ENCODE measurements at places on chromosomes 3 and 15. TPM values are rescaled to one million over a fixed set of nuclear protein-coding genes. Genes with fewer than 3 reads are reported as not detected.

- DNase-seq = no peak
These were observed 163.6 kb downstream of the CHSY1 start for GRCh38 chr15:101088271-101088670.

DUOX2 gene
- 5.1 TPM for total RNA-seq

GRCh38 chr3:108352176-108352575 lies 55.8 kb downstream of the HHLA2 start:
- DNase-seq = no peak

TMEM212 gene
- not detected for total RNA-seq

- DNase-seq = no peak
These were observed 75.0 kb upstream of the GCNT3 start for GRCh38 chr15:59536553-59536952.

DNA sequence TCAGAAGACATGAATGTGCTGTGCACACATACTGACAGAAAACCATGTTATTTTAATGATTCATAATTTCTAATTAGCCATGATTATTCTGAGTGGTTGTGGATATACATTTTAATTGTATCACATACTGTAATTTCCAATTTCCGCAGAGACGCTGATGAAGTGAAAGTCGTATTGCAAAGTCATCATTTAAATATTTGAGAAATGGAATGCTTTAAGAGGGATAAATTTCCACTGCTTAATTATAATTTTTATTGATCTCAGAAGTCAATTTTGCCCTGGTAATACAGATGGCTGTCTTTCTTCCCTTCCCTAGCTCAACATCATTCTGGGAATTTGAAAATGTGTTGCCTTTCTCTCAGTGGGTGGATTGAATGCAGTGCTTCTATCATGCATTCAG lies 819.3 kb downstream of the ROBO2 start:
- no peak for DNase-seq

GRCh38 chr3:54120657-54121413 lies 1.5 kb upstream of the CACNA2D3 start:
- DNase-seq = peak; percentile 4

DNA sequence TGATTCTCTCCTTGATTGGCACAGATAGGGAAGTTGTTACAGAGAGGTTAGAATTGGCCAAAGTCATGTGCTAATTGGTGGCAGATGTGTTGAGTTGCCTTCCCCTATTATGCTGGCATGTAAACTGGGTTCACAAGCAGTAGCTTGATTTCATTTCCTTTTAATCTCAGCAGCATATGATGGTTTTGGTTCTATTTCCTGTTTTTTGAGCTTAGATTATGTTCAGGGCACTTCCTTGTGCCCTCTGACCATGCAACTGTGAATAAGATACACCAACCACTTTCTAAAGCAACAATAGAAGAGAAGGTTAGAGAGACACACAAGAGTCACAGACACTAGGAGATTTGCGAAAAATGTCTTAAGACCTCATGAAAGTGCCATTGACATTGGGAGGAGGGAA lies 16.5 kb downstream of the HPS3 start:
- DNase-seq = no peak

DNA sequence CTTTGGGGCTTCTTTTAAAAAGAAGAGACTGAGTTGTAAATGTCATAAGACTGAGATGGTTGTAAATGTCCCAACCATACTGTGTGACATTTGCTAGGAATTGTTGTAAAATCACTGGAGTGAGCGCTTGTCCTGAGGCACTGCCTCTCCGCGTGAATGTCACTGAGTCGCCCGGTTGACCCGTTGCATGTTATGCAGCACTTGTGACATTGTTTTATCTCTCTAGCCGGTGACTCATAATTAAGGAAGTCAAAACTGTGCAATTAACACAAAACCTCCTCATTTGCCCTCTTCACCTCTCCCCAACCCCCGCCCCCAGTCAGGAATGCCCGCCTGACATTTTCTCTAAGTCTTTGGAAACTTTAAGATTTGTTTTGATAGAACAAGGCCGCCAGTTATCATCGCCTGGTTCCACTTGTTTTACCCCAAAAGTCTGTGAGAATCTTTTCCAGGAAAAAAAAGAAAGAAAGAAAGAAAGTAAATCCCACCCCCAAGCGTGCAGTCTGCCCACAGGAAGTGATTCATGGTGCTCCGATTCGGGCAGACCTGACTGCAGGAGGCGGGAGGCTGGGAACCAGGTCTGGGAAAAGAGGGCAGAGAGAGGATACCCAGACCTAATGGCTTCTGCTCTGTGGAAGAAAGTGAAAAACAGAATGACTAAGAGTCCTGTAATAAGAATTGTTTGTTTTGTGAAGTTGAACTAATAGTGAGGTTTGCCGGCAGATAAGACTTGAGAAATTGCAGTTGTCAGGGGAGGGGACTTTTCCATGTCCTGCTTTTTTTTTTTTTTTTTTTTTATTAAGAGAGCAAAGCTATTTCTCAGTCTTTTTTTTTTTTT lies 84.8 kb downstream of the SMAD3 start:
- peak; percentile 53 for DNase-seq

GRCh38 chr3:51622868-51623267 lies 48.2 kb upstream of the TEX264 start:
- DNase-seq = no peak

CGNL1 gene
- 4.5 TPM for total RNA-seq

ZNF774 gene
- 11.8 TPM for total RNA-seq

GRCh38 chr15:29799859-29800258 lies 22.4 kb downstream of the TJP1 start:
- no peak for DNase-seq

DNA sequence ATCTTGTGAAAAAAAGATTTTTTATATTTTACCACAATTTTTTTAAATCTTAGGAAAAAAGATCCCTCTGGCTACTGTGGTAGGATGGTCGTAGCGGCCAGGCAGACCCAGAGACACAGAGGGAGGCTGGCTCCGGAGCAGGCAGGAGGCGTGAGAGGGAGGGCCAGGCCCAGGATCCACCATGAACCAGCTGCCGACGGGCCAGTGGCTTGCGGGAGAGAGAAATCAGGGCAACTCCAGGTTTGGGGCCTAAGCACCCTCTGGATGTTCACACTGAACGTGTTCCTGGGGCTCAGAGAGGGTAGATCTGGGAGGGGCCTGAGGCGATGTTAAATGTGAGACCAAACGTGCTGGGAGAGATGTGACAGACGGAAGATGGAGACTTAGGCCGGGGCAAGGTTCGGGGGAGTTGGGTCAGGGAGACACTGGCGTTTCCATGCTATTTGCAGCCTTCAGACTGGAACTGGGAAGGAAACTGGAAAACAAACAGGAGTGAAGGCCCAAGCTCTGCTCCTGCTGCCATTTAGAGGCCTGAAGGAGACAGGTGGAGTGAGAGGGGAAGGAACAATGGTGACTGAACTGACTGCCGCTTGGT lies 1.6 kb upstream of the VILL start:
- peak; percentile 47 for DNase-seq

GRCh38 chr3:15345608-15346137 lies 13.3 kb upstream of the SH3BP5 start:
- no peak for DNase-seq

FRG2C gene
- not detected for total RNA-seq

DNA sequence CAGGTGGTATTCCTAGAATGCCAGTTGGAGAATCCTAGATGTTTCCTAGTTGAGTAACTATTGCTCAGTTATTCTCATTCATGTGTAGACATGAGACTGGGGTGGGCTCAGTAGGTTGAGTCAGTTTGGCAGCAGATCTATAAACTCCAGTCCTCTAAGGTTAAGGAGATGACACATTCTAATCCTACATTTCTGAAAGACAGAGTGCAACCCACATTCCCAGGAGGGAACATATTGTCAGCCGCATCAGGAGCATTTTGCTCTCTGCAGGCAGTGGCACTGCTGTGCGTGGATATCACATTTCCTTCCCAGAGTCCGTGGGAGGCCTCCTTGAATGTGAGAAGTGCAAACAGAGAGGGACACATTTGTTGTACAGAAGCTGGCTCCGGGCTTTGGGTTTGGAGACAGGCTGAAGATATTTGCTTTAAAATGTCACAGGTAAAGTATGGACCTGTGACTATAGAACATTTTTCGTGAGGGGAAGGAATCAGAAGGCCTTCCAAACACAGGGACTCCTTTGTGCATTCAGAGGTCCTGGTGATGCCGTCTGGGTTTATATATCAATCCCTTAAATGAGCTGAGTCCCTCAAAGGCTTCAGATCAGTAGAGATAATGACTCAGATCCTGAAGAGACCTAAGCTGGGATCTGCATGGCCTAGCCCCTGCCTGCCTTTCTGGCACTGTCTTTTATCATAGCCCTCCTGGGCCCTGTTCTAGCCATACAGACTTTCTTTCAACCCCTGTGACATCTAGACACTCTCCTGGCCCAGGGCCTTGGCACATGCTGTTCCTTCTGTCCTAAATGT lies 156.5 kb downstream of the CADPS start:
- no peak for DNase-seq

CCDC13 gene
- total RNA-seq = 3.3 TPM

RBMS3 gene
- 4.6 TPM for total RNA-seq

DNA sequence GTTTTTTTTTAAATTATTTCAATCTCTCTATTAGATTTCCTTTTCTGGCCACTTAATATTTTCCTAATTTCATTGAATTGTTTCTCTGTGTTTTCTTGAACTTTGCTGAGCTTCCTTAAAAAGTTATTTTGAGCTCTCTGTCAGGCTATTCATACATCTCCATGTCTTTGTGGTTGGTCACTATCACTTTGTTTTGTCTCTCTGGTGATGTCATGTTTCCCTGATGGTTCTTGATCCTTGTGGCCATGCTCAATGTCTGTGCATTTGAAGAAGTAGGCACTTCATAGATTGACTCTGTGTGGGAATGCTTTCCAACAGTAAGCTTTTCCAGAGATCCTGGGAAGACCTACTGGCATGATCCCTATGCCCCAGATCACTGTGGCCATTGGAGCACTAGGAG lies 18.6 kb downstream of the CD200R1 start:
- DNase-seq = no peak

- no peak for DNase-seq
These were observed 100.4 kb downstream of the DAPK2 start for GRCh38 chr15:63945838-63946298.

RBP2 gene
- 0.76 TPM for total RNA-seq

DNA sequence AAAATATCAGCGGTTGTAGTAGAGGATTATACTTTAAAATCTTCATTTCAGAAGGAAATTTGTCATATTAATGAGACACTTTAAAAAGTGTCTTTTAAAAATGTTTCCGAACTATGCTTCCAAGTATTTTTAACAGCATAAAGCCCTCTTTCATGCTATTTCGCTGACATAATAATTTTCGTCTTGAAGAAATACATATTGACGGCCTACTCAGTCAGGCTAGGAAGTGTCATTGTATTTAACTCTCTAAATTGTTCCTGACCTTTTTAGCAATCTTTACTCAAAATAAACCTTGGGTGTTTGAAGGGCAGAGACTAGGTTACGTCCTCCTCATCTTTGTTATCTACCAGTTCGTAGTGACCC lies 806 bp upstream of the LRRC28 start:
- DNase-seq = no peak

GRCh38 chr3:50545781-50546180 lies 21.8 kb downstream of the C3orf18 start:
- no peak for DNase-seq

DNA sequence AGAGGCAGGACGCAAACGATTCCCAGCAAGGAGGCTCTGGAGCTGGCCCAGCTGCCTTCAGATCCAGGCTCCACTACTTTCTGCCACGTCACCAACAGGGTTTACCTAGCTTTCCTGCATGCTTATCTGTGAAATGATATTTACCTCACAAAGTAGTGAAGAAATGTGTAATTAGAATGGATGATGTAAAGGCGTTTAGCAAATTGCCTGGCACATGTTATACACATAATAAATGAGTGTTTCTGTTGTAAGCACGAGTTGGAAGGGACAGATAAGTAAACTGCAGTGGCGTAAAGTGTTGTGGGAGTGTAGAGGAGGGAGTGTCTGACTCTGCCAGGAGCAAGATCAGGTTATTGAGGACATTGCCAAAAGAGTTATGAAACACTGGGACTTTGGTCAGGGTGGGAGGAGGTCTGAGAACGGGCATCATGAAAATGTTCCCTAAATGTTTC lies 3.5 kb upstream of the CHAC1 start:
- no peak for DNase-seq

DNA sequence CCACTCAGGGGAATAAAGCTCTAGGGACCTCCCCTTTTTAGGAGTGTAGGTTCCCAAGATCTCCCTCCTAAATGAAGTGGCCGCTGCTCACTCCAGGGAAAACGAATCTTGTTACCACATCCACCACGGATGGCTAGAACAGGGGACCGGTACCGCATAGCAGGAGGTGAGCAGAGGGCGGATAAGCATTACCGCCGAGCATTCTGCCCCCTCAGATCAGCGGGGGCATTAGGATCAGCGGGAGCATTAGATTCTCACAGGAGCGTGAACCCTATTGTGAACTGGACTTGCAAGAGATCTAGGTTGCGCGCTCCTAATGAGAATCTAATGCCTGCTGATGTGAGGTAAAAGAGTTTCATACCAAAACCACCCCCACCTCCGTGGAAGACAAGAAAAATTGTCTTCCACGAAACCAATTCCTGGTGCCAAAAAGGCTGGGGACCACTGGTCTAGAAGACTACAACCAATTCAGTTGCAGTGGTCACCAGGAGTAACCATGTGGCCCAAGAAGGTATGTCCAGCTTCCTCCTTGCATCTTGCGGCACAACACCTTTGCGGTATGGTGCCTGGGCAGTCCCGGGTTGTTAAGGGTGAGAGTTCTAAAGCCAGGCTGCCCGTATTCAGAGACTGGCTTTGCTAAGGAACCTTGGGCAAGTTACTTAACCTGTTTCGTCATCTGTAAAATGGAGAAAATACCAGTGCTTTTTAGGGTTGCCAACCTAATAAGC lies 1.1 kb upstream of the SS18L2 start:
- no peak for DNase-seq

- peak; percentile 23 for DNase-seq
These were observed 86.8 kb downstream of the LSM3 start for GRCh38 chr3:14265246-14265962.

DNA sequence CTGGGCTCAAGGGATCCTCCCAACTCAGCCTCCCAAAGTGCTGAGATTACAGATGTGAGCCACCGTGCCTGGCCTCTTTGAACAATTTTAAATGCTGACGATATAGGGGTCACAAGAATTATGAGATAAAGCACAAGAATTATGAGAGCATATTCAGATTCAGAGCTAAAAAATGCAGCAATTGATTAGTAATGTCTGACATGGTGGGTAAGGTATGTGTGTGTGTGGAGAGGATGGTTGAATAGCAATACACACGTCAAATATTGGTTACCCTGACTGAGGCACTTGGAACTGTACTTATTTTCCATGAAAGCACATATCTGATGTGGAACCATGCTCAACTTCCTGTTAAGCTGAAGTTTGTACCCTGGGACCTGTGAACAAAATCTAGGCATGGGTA lies 115.6 kb downstream of the EOMES start:
- no peak for DNase-seq

GRIP2 gene
- 1.6 TPM for total RNA-seq

GRCh38 chr3:99502871-99503270 lies 135.5 kb upstream of the COL8A1 start:
- DNase-seq = no peak

- no peak for DNase-seq
These were observed 37.7 kb downstream of the PRKCI start for GRCh38 chr3:170259907-170260306.
